T-helper 1 cell (primary cell): ENCODE measurements at places on chromosomes 5 and 9.

GRCh38 chr9:31541721-31542281, 842.6 kb upstream of the ACO1 start:
- no peak for DNase-seq

DNA sequence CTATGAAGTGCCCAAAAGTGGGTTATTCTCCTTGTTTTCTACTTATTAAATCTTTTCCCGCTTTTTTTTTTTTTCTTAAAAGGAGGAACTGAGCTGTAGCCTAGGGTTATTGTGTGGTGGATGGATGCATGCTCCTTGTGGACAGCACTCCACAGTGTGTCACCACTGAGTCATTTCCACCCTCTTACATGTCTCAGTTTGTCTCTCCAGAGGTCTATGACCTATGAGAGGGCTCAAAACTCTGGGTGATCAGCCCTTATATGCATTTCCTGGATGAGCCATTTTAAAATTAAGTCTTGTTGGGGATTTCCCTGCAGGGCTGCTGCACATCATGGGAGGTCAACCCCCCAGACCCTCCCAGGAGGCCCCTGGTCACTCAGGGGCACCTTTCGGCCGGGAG, 102.2 kb upstream of the MOCS2 start:
- DNase-seq = no peak

DNA sequence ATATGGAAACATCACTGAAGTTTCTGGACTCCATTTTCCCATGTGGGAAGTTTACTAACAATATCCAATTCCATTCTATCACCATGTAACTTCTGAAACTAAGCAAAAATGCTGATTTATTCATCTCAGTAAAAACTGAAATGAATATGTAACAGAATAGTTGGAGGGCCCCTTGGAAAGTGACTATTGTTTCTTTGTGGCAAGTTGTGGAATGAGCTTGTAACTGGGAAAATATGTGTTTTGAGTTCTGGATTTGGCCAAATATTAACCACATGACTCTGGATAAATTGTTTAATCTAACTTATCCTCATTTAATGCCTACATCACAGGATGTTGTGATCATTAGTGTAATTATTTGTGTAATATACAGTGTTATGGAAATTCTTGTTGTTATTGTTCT, 619.3 kb downstream of the TLE4 start:
- no peak for DNase-seq

DNA sequence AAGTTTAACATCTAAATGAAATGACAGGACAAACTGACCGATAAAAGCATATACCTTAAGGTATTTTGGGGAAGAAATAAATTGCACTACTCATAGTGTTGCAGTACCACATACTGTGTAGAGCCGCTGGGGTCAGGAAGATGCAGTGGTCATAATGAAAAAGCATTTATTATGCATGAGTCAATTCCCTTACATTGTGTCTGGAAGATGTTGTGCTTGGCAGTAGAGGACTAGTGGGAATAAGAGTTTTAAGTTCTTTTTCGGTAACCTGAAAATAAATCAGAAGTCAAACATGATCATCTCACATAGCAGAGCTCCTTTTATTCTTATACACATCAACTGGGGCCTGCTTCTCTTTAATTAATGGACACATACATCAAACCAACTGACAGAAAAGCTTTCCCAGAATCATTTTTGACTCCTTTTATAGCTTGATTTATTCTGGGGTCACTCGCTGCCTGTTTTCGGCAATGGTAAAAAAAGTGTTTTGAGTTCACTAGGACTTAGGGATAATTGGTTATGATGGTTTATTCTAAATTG, 262.5 kb upstream of the CHD1 start:
- no peak for DNase-seq

DNA sequence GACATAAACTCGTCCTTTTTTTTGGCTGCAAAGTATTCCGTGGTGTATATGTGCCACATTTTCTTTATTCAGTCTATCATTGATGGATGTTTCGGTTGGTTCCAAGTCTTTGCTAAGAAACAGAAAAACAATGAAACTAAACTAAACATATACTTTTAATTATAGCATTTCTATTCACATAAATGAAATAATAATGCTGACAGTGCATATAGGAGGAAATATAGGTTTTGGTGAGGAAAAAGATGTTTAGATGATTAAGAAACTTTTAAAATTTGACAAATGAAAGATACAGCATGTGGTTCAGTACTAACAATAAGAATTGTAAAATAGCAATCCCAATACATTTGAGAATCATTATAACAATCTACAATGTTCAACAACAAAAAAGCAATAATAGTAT, 1094.5 kb upstream of the CDH6 start:
- DNase-seq = no peak

DNA sequence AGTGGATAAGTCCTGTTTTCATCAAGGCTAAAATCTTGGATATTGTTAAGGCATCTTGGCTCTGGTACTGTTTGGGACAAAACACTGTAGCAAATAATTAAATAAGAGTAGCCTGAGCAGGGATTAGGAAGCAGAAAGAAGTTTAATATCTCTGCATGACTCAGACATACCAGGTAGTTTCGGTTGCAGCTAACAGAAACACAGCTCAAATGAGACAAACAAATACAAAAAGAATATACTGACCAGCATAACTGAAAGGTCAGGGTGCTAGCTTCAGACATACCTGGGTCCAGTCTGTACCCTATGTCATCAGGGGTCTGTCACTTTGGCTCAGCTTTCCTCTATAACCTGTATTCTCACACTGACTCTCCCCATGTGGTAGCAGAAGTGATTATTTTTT, 156.4 kb upstream of the MAP3K1 start:
- no peak for DNase-seq

GRCh38 chr9:127417131-127418036, 6.8 kb upstream of the ZNF79 start:
- DNase-seq = no peak

GRCh38 chr5:169161022-169161680, 139.8 kb downstream of the SLIT3 start:
- no peak for DNase-seq

GRCh38 chr5:55104036-55104772, 1.8 kb downstream of the GZMA start:
- no peak for DNase-seq

GRCh38 chr5:125537661-125538060, 791.2 kb upstream of the ZNF608 start:
- no peak for DNase-seq

DNA sequence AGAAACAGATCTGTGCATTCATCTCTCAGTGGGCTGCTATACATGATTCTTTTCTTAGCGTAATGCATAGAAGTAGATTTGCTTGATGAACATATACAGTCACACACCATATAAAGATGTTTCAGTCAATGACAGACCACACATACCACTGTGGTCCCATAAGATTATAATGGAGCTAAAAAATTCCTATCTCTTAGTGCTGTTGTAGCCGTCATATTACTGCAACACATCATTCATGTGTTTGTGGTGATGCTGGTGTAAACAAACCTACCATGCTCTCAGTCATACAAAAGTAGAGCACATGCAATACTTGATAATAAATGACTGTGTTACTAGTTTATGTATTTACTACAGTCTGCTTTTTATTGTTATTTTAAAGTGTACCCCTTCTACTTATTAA, 214.3 kb downstream of the ARHGAP26 start:
- DNase-seq = no peak

DNA sequence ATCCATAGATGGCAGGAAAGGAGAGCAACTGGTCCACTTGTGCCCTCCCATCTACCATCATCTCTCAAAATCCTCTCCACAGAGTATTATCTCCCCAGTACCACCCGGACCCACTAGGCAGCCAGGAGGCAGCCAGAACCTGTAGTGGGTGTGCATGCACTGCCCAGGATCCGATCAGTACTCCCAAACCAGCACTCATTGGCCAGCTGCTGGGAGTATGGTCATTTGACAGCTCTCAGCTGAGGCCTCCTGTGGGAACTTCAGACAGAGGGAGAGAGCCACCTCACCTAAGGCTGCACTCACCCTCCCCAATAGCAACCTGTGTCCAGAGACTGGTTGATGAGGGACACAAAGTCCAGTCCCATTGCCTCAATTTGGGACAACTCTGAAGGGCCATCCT, 286.0 kb downstream of the TRIM36 start:
- no peak for DNase-seq

DNA sequence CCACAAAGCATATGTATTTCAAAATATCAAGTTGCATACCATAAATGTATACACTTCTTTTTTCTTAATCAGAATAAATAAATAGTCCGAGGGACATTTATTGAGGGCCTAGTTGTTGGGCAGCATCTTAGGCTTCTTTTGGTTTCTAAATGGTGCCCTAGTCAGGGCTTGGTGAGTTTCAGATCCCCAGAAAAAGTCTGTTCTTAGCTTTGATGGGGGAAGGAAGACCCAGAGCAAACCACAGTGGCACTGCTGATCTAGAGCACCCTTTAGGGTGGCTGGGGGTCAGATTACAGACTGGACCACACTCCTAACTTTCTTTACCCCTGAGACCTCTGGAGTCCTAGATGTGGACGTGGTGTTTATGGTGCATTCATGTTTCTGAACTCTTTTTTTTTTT, 97.8 kb downstream of the C9orf152 start:
- DNase-seq = no peak

DNA sequence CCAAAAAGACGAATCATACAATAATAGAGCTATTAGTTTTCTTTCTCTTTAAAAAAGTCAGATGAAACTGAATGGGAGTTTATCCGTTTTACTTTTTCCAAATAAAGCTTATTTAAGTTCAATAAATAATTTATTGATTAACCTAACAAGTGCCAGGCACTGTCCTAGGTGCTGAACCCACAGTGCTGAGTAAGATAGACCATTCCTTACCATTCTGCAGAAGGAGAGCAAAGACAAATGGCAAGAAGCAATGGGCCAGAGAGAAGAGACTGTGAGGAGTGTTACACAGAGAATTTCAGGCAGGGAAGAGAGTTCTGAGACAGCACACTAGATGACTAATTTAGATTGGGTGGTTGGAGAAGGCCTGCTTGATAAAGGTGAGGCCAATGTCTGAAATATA, 127.2 kb downstream of the AUH start:
- no peak for DNase-seq

GRCh38 chr5:91311168-91311696, 71.9 kb downstream of the ARRDC3 start:
- no peak for DNase-seq

DNA sequence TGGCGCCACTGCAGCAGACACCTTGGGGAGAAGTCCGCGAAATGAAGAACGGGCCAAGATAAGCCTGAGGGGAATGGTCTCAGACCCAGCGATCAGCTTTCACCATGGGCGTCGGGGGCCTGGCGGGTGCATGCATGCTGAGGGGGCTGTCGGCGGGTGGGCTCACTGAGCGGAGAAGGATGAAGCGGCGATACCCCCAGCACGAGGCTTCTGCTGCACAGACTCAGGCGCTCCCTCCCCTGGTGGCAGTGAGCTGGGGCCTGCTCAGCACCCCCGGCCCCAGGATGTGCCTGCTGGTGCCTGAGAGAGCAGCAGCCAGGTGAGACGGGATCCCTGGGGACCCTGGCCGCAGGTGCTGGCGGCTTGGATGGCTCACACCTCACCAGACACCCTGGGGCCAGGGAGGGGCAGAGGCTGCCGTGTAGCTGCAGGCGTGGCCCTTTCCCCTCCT, 31.2 kb downstream of the CEP72 start:
- no peak for DNase-seq

DNA sequence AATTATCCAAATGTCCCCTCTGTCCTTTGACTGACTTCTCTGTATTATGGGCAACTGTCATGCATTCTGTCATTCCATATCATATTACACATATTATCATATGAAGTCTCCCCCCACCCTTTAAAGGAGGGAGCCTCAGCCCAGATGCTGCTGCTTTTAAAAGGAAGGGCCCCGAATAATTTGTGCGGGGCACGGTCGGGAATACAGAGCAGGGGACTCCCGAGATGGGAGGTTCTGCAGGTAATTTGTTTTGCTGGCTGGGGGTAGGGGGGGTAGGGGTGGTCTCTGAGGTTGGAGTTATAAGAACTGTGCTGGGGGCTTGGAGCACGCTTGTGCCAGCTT, 10.1 kb upstream of the LHX2 start:
- no peak for DNase-seq

DNA sequence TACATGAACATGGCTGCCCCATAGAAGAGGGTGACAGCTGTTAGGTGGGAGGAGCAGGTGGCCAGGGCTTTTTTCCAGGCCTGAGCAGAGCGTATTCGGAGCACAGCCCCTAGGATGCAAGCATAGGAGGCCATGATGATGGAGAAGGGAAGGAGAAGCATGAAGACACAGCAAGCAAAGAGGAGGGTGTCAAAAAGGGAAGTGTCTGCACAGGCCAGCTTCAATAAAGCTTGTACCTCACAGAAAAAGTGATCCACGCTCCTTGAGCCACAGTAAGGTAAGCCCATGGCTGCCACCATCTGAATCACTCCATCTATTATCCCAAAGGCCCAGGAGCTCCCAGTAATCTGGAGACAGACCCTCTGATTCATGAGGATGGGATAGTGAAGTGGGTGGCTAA, 6.4 kb downstream of the OR2V1 start:
- DNase-seq = no peak

GRCh38 chr5:172168311-172168710, 19.7 kb downstream of the STK10 start:
- DNase-seq = no peak

GRCh38 chr5:62093976-62094375, 212.0 kb upstream of the KIF2A start:
- DNase-seq = no peak

- no peak for DNase-seq
Measured at GRCh38 chr9:78118742-78119473, 87.3 kb upstream of the GNAQ start.

- DNase-seq = peak; percentile 17
Measured at GRCh38 chr9:83937861-83938455, 16.7 kb upstream of the KIF27 start.

GRCh38 chr9:82255481-82256176, 267.1 kb downstream of the SPATA31D1 start:
- DNase-seq = no peak

GRCh38 chr5:140609126-140609525, 23.8 kb downstream of the CD14 start:
- no peak for DNase-seq

DNA sequence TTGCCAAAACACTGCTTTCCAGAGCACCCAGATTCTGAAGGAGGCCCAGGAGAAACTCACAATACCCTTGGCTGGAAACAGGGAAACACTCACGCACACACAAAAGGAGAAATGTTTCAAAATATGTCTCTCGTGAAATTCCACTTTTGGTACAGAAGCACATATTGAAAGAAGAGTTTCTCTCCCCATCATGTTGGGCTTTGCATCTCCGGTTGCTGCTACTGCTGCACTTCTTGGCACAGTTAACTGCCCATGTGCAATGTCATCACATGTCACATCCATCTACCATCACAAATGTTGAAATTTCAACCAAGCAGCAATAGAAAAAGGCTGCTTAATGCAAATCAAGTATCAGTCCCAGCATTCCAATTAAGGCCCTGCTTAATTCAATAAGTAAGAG, 72.1 kb downstream of the ABCA1 start:
- no peak for DNase-seq

DNA sequence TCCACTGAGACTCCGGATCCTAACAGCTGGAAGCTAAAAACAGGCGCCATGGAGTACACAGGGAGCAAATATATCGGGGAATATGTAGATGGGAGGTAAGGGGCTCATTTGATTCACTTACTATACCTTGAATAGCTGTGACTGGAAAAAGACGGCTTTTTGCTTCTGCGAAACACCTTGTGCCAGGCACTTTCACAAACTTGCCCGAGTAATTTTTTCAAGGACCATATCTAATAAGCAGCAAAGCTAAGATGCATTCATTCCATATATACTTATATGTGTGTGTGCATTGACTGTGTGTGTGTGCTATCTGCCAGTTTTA, 178 bp downstream of the MORN5 start:
- no peak for DNase-seq
